ENCODE measurements at places on chromosomes 5 and 9.

- no peak for DNase-seq
These were observed 526.5 kb upstream of the NUDT12 start for GRCh38 chr5:104088876-104089778.

DNA sequence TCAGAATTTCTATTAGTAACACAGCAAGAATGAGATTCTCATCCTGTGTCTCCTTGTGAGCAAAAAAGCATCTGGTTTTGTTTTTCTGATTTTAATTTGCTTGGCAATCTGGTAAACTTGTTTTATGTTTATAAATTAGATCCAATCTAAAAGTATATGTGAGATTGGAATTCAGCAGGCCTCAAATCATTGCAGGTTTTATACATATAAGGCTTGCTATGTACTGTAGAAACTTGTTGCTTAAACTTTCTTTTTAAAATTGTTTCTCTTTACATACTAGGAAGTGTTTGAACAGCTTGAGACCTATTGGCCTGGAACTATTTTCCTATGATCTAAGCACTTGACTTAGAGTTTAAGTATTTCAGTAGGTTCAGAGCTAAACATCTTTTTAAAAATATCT lies 1037.8 kb downstream of the NR2F1-AS1 start:
- no peak for DNase-seq

GRCh38 chr5:65103756-65104440 lies 335.2 kb downstream of the CWC27 start:
- DNase-seq = no peak

DNA sequence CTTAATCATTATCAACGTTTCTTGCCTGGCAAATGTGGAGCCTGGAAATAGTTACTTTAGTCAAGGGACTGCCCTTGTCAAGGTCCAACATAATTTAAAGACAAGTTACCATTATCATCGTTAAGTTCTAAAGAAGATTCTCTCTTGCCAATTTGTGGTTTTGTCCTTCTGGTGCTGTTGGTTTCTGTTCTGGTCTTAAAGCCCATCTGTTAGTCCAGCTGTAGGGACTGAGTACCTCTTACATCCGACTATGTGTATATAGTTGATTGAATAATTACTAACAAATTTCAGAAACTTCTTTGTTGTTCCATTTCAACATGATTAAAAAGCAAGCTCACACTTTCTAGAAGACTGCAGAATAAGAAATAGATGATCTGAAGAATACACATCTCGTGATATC lies 1854.9 kb downstream of the MAT2B start:
- DNase-seq = no peak

- peak; percentile 36 for DNase-seq
These were observed 57.0 kb downstream of the C9orf153 start for GRCh38 chr9:86202338-86202882.

GRCh38 chr9:113516840-113517577 lies 53.5 kb downstream of the RGS3 start:
- no peak for DNase-seq

- no peak for DNase-seq
These were observed 4.1 kb downstream of the DENND1A start for GRCh38 chr9:123925819-123926218.

GRCh38 chr5:111238431-111239225 lies 14.4 kb downstream of the CAMK4 start:
- DNase-seq = no peak

- no peak for DNase-seq
These were observed 593.7 kb downstream of the IRX1 start for GRCh38 chr5:4189317-4189716.

- no peak for DNase-seq
These were observed 1.1 kb downstream of the FKBP15 start for GRCh38 chr9:113219969-113220368.

- DNase-seq = no peak
These were observed 14.5 kb upstream of the COL27A1 start for GRCh38 chr9:114140850-114141249.

GRCh38 chr5:109911731-109912130 lies 222.0 kb downstream of the MAN2A1 start:
- DNase-seq = no peak

GRCh38 chr9:79432485-79432884 lies 139.3 kb upstream of the TLE4 start:
- DNase-seq = no peak

GRCh38 chr9:115757461-115757860 lies 396.1 kb upstream of the PAPPA start:
- DNase-seq = no peak

DNA sequence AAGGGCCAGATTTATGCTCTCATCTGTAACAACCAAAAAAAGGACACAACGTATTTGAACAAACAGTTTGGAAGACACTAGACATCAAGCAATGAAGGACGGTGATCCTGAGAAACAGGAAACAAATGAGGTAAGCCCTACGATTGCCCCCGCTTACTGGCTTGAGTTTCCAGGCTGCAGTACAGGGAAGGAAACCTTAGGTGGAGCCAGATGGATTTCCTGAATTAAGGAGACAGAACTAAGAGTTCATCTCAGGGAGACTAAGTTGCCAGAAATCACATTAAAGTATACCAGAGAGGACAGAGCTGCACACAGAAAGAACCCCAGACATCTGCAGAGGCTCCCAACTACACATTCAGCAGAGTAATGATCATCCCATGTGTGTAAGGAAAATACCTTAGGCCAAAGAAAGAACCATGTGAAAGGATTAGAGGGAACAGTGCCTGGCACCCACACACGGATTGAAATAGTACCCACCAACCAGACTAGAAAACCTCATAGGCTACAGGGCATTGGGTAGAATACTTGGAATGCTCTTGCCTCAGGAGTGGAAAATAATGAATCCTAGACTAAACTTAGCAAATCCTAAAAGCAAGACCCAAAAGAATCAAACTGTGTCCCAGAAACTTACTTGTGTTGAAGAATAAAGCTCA lies 99.3 kb upstream of the NIPBL start:
- no peak for DNase-seq

DNA sequence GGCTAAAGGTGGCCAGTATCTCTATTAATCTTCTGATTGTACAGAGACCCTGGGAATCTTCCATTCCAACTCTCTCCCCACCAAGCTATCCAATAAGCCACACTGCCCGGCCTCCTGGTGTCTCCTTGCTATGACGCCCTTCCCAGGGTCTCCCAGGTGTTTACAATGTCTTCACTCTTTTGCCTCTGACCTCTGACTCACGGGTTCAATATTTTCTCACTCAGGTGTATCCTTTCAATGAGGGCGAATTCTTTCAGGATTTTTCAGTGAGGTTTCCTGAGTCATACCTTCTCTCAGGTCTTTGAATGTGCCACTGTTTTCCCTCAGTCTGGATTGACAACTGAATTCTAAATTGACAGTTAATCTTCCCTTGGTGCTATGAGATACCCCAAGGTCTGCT lies 53.7 kb upstream of the IRX4 start:
- DNase-seq = no peak

GRCh38 chr9:110891760-110892159 lies 146.5 kb downstream of the LPAR1 start:
- DNase-seq = peak; percentile 54

DNA sequence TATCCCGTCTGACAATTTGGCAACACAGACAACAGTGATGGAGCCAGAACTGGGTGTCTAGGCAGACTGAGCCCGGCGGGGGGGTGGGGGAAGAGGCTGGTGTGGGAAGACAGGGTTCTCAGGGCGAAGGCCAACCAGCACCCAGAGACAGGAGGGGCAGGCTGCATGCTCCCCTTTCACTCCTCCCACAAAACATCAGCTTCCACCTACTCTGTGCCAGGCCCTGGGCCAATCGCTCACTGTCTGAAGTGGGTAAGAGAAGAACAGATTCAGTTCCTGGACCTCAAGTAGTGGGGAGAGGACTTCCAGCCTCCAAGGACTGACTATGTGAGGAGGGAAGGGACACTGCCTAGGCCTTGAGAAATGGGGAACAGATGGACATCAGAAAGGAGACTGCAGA lies 2.8 kb downstream of the SNCB start:
- no peak for DNase-seq

- DNase-seq = no peak
These were observed 112.2 kb downstream of the FGF18 start for GRCh38 chr5:171531638-171532037.

DNA sequence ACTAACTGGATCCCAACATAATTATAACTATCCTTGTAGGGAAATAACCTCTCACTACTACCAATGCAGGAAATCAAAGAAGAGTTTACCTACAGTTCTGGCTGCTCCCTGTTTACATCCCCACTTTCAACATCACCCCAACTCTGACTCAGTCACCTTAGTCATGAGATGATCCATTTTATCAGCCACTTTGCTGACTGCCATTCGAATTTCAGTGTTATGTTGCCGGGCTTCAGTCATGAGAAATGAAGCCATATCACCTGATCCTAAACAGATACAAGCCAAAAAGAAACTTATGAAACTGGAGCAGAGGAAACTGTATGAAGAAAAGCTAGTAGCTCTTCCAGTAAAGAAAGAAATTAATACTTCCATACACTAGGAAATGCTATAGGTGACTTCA lies 33.7 kb downstream of the SLC31A2 start:
- no peak for DNase-seq

DNA sequence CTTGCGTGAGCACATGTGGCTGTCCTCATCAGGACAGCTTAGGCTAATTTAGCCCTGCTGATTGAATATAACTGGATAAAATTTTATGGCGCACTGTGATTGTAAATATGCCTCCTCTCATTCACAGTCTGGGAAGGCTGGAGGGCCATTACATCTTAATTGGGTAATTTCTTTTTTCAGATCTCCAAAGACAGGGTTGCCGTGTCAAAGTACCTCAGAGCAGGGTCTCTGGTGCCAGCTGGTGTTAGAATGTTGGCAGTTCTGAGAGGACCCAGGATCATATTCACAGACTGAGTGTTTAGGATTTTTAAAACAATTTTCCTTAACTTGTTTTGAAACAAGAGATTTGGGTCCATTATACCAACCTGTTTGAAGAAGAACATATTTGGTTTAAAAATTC lies 455.7 kb upstream of the TLE4 start:
- DNase-seq = no peak

DNA sequence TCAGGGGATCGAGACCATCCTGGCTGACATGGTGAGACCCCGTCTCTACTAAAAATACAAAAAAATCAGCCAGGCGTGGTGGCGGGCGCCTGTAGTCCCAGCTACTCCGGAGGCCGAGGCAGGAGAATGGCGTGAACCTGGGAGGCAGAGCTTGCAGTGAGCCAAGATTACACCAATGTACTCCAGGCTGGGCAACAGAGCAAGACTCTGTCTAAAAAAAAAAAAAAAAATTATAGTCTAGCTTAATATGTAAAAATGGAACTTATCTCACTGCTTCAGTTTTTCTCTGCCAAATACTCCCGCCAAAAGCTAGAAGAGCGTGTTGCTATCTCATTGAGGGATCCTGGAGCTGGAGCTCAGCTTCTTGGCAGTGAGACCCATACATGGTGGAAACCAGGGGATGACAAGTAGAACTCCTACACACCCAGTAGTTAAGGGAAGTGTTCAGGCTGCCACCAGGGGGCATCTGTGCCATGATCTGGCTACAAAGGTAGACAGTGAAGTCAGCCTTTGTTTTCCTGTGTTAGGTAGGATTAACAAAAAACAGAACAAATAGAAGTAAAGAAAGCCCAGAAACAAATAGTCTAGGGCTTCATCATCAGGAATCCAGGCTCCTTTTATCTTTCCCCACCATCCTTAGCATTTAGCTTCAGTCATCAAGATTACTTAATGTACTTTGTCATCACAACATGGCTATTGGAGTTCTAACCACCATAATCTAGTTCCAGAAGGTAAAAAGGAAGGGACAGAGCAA lies 33.6 kb upstream of the GLIPR2 start:
- DNase-seq = peak; percentile 61

GRCh38 chr5:108024986-108025385 lies 354.2 kb upstream of the EFNA5 start:
- no peak for DNase-seq

DNA sequence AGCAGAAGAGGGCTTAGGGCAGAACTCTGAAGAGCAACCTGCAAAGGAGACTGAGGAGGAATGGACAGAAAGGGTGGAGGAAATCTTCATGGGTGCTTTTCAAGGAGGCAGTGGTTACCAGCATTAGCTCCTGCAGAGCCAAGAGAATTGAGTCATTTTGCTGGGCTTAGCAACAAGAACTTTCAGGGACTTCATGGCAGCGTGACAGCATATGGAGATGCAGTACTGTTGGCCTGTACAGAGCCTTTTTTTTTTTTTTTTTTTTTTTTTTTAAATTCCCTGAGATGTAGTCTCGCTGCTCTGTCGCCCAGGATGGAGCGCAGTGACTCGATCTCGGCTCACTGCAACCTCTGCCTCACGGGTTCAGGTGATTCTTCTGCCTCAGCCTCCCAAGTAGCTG lies 296.0 kb upstream of the DMRT1 start:
- DNase-seq = no peak

- DNase-seq = no peak
These were observed 127.3 kb downstream of the STARD4 start for GRCh38 chr5:111385051-111385450.

- DNase-seq = no peak
These were observed 288.8 kb upstream of the ADAMTSL1 start for GRCh38 chr9:18185196-18185595.

- no peak for DNase-seq
These were observed 1.7 kb upstream of the IRX1 start for GRCh38 chr5:3593771-3594509.

DNA sequence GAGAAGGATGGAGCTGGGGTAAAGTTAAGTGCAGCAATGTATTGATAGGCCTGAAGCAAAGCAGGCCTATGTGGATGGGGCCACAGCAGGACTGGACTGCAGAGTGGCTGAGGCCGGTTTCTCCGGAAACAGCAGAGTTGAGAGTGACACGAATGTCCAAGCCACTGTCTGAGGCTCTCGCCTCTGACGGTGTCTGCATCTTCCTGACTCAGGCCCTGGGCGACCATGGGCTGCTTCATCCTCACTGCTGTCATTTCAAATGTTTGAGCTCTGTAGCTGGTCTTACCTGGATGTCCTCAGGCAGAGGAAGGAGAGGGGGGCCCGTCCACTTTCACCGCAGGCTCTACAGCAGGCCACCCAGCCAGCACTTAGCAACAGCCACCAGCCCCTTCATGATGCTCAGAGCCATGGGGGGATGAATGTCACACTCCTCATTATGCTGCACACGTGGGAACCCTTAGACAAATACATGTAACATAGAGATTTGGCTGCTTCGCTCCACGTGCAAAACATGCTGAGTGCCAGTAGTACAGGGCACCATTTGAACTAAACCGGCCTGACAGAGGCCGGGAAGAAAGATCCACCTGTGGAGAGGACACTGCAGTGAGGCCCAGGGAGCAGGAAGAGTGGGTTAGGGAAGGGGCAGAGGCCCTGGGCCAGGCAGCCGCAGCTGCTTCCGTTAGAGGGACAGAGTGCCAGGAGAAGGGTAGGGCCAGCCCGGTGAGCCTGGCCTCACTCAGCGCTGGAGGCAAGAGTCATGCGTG lies 31.7 kb upstream of the NXNL2 start:
- DNase-seq = no peak

- no peak for DNase-seq
These were observed 7.2 kb downstream of the GABBR2 start for GRCh38 chr9:98701576-98701975.

DNA sequence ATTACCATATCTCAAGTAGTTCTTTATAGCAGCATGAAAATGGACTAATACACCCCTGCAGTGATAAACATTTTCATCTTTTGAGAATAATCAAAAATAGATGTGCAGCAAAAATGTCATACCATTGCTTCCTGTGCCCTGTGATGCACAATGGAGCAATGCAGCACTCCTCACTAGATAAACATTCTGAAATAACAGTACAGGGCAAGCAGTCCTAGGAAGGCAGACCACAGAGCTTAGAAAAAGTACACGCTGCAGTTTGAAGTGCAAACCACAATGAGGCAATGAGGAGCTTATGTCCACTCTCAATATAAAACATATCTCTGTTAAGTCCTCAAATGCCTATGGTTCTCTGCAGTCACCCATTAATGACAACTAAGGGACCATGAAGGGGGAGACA lies 367.6 kb downstream of the PDE4D start:
- DNase-seq = peak; percentile 69
